ENCODE measurements at places on chromosomes 11 and 22. TPM values are rescaled to one million over a fixed set of nuclear protein-coding genes. Genes with fewer than 3 reads are reported as not detected.

APOA4 gene
- total RNA-seq: not detected

GRCh38 chr22:30087611-30088010 is 7.3 kb downstream of the HORMAD2 start:
- no peaks in the 10 kb centered on the region for H3K27me3 ChIP-seq
- H3K27ac ChIP-seq: no peak overlapping the region
- no peak for DNase-seq

DNA sequence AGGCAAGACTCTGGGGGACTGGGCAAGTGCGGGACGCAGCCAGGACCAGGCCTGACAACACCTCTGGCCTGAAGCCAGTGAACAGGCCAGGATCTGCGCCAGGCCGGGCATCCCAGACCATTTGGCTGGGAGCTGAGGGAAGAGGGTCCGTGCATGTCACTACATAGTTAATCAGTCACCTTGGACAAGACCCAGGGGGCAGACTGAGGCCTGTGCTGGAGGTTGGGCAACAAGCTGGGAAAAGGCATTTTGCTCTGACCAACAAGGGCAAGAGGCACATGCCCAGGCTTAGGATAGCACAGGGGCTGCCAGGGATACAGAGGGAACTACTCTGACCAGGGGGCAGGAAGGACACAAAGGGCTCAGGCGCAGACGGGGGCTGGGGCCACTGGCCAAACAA is 7.0 kb upstream of the CHADL start:
- H3K4me1 ChIP-seq: no peaks in the 10 kb centered on the region
- no peak for DNase-seq
- no peak overlapping the region for H3K4me3 ChIP-seq
- H3K36me3 ChIP-seq: peaks cover 72% of the 10 kb centered on the region
- no peak overlapping the region for H3K27ac ChIP-seq
- H3K27me3 ChIP-seq: no peaks in the 10 kb centered on the region

GRCh38 chr11:132402071-132402684 is 1031.8 kb downstream of the NTM start:
- no peaks in the 10 kb centered on the region for H3K36me3 ChIP-seq
- no peak for DNase-seq
- H3K4me1 ChIP-seq: no peaks in the 10 kb centered on the region
- H3K4me3 ChIP-seq: no peak overlapping the region
- no peak overlapping the region for H3K27ac ChIP-seq

DNA sequence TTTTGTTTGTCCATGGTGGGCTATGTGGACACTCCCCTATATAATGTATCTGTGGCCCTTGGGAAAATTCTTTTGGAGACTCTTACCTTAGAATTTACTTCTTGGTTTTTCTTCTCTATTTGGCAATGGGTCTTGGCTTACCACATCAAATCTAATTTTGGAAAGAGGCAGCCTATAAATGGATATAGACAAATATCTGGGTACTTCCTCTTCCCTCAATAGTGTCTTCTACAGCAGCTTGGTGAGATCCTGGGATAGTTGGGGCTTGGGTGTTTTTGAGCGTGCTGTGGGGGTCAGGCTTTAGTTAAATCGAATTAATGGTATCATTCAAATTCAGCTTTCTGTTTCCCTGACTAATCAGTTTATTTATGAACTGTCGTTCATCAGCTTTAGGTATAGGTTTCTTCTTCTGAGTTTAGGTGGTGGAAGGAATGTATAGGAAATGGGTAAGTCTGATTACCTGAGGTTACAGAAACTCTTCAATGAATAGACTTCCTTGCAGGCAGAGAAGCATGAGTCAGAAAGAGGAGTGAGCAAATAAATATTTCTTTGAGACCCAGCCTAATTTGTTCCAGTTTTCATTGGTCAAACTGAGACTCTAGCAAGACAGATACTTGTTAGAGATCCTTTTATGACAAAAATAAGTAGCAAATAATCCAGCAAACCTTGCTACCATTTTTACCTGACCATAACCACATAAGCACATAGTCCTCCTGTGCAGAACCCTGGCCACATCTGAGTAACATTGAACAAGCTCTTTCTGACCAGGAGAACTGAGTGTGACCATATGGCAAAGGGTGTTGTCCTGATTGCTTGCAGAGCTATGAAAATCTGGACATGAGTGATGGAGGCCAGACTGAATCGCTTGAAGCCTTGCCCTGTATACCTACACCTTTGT is 68.6 kb upstream of the SORL1-AS1 start:
- H3K36me3 ChIP-seq: peaks cover 1% of the 10 kb centered on the region
- H3K4me1 ChIP-seq: peaks cover 20% of the 10 kb centered on the region
- no peak overlapping the region for H3K27ac ChIP-seq
- H3K4me3 ChIP-seq: no peak overlapping the region
- H3K27me3 ChIP-seq: no peaks in the 10 kb centered on the region

RIMBP3B gene
- not detected for total RNA-seq

GRCh38 chr22:47457509-47458300 is 695.3 kb downstream of the TBC1D22A start:
- no peak overlapping the region for H3K27ac ChIP-seq
- no peaks in the 10 kb centered on the region for H3K27me3 ChIP-seq
- H3K36me3 ChIP-seq: no peaks in the 10 kb centered on the region

Measured in sigmoid colon (tissue), 7 donors.